ENCODE measurements at places on chromosomes 16 and 17.

- no peak for DNase-seq
Measured at GRCh38 chr16:51141106-51141505, 10.0 kb downstream of the SALL1 start.

DNA sequence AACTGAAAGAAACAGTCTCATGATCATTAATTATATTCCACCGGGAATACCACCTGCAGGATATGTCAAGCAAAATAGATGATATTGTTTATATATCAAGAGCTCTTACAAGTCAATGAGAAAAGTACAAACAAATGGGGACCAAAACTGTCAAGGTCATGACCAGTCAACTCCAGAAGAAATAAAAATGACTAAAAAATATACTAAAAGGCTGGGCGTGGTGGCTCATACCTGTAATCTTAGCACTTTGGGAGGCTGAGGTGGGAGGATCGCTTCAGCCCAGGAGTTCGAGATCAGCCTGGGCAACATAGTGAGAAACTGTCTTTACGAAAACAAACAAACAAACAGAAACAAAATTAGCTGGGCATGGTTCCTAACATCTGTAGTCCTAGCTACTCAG is 49.8 kb upstream of the SCNN1B start:
- no peak for DNase-seq

- no peak for DNase-seq
Measured at GRCh38 chr17:13749891-13750235, 148.1 kb upstream of the HS3ST3A1 start.

DNA sequence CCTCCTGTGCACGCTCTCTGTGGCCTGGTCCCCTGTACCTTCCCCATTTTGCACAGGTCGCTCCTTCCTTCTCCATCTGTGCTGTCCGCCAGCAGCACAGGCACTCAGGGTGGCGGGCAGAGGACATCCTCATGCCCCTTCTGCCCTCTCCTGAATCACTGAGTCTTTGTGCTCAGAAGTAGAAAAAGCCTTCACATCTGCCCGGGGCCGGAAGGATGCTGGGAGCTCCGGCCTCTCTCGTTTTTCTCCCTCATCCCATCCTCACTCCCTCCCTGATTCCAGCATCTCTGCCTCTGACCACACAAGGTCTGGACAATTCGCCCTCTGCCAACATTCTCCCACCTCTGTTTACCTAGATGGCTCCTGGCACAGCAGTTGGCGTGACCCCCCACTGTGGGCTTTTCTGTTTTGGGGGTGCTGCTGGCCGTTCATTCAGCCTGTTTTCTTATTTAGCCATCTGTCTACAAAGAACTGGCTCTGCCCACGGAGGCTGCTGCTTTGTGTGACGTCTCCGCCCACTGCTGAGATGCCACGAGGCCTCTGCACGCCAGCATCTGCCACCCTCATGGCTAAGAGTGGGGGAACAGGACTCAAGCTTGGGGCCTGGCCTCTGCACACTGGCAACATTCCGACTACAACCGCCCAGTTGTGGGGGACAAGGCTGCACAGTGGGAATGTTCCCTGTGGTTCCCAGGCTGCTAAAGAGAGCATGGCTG is 36.7 kb downstream of the SEC14L5 start:
- no peak for DNase-seq

GRCh38 chr17:33786478-33786877 is 468.6 kb upstream of the CCL2 start:
- DNase-seq, result no peak

DNA sequence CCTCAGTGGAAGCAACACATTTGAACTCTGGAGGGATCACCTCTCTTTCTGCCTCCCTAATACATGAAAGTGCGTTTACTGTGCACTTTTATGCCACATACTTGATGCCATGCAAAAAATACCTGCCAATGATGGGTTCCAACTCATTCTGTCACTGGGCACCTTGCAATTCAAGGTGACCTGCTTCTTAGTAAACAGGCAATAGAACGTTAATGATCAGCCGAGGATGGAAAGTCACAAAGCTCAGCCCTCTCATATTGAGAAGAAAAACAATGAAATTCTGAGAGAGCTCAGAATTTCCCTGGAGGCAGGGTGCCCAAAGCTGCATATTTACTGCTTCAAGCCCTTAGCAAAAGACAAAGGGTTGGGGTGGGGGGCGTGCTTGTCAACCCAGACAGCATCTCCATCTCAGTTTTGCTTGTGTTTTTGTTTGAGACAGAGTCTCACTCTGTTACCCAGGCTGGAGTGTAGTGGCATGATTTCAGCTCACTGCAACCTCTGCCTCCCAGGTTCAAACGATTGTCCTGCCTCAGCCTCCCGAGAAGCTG is 23.2 kb downstream of the LITAF start:
- no peak for DNase-seq

GRCh38 chr17:33106525-33107165 is 115.0 kb downstream of the SPACA3 start:
- DNase-seq, result no peak
